ENCODE measurements at places on chromosomes 1 and 21.

- DNase-seq, result no peak
Measured at GRCh38 chr1:176216031-176216430, 8.9 kb upstream of the COP1 start.

GRCh38 chr1:224252479-224252878 lies 69.4 kb downstream of the DEGS1 start:
- DNase-seq, result no peak

DNA sequence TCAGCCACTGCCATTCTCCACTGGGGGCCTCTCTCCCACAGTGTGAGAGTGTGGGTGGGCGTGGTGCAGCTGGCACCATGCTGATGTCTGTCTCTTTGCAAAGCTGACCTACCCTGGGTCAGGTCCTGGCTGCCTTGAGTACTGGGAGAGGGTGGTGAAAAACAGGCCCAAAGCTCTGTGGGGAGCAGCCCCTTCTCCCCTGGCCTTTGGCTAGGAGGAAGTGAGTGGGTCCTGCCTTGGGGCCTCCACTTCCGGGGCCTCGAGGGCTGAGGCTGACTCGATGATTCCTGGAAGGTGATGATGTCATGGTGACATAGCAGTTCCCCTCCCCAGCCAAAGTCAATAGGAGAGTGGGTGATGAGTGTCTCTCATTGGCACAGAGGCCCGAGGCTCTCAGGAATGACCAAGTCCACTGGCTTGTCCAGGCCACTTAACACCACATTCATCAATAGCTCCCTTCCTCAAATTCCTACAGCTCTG lies 53.0 kb downstream of the IER5 start:
- DNase-seq, result peak; percentile 43

GRCh38 chr21:35323947-35324346 lies 274.8 kb upstream of the RUNX1 start:
- peak; percentile 28 for DNase-seq

GRCh38 chr1:10208537-10208936 lies 1.8 kb upstream of the KIF1B start:
- no peak for DNase-seq

DNA sequence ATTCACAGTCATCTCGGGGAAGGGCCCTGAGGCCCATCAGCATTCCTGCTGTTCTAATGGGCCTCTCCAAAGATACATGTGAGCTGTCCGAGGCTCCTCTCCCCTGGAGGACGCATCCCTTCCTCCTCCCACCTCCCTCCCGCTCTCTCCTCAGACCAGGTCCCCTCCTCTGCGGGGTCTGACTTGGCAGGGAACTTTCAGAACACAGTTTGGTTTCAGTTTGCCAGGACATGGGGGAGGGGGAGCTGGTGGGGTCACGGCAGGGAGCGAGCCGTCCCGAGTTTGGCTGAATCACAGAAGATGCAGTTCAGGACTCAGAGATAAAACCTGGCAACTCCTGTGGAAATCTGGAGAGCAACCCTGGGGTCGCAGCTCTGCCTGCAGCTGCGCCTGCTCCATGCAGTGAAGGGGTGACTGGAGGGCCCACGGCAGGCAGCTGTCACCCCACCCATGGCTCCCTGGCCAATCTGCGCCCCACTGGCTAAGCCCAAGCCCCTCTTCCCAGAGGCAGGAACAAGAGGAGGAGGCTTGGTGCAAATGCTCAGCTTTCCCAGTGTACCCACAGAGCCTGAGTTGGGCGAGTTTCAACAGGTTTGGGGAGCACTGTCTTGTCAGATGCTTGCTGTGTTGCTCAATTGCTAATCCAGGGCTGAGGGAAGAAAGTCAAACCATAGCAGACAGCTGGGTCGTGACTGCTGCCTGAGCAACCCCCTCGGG lies 5.7 kb downstream of the WNT4 start:
- DNase-seq, result peak; percentile 80

GRCh38 chr1:186275822-186276221 lies 99.2 kb downstream of the TPR start:
- no peak for DNase-seq

- DNase-seq, result no peak
Measured at GRCh38 chr1:155107309-155108264, 20.1 kb upstream of the EFNA1 start.

GRCh38 chr1:205267306-205267902 lies 39.7 kb downstream of the TMCC2 start:
- no peak for DNase-seq

DNA sequence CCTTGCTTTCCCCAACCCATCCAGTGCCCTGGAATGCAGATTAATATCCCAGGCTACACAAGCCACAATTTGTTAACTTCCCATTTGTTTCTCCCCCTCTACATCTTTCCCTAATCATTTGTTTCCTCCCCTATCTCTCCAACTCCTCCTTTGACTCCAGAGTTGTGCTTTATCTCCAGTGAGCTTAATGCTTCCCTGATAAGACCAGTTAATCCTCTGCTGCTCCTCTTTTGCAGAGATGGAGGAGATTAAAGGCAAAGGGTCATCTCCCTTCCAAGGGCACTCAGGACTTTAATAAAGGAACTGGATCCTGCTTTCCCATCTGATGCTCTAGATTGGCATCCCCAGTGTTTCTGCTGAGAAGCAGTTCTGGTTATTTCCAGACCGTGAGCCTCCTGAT lies 7.1 kb downstream of the FAM78B start:
- DNase-seq, result no peak

Data from ELF-1 (cell line).